GM20000 (cell line): ENCODE measurements at places on chromosomes 3 and 15.
A peak's percentile ranks its signal among the peaks of the same experiment; 100 is the strongest.

DNA sequence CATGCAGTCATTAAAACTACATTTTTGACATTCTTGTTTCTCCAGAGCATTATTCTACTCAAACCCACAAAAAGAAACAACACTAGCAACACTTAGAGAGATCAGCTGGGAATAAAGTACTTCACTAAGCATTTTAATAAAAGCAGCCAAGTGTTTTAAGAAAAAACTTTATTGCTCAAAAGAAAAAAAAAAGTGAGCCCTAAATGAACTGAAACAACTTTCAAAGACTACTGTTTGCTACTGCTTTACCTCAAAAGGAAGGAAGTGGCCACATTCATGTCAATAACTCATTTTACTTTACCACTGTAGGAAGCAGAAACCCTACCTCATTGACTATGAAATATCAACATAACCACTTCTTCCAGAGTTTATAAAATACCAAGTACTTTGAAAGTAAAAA, 91.3 kb downstream of the UACA start:
- DNase-seq = peak; percentile 43

DNA sequence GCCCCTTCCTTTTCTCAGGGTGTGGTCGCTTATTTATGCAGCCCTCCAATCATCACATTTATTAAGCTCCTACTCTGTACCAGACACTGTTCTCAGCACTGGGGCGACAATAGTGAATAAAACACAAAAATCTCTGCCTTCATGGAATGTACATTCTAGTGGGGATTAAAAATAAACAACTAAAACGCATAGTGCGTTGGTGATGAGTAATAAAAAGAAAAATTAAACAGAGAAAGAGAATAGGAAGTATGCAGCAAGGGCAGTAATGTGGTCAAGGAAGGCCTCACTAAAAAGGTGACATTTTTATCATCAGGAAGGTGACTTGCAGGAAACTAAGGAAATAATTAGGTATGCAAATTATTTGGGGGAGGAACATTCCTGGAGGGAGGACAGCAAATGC, 5.1 kb downstream of the SLC51B start:
- DNase-seq = no peak

DNA sequence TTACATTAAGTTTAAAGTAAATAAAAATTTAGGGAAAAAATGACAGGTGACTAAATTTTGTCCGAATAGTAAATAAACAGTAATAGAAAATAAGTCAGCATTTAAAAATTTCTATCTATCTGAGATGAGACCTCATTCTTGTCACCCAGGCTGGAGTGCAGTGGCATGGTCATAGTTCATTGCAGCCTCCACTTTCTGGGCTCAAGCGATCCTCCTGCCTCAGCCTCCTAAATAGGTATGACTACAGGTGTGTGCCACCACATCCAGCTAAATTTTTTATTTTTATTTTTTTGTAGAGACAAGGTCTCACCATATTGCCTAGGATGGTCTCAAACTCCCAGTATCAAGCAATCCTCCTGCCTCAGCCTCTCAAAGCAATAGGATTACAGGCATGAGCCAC, 7.8 kb downstream of the KPNA4 start:
- DNase-seq = no peak

- no peak for DNase-seq
Measured at GRCh38 chr3:9349321-9350117, 13.3 kb upstream of the THUMPD3 start.

GRCh38 chr15:33084661-33085060, 109.9 kb downstream of the FMN1 start:
- DNase-seq = no peak
